ENCODE measurements at places on chromosomes 7 and 10.

DNA sequence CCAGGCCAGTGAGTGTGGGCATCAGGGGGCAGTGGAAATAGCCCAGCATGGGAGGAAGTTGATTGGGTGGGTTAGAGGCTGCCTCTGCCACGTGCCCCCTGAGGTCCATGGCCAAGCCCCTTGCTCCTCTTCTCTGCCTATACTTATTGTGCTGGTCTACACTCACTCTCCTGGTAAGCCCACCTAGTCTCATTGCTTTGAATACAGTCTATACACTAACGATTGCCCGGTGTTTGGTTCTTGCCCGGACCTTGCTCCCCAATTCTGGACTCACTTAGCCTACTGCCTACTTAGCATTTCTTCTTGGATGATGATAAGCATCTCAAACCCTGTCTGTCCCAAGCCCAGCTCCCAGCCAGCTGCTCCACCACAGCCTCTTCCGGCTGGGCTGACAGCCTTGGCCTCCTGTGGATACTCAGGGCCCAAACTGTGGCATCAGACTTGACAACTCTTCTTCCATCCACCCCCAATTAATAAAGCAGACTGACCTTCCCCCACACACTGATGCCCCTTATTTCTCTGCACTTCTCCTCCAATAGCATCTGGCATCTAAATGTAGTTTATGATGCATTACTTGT is 10.1 kb downstream of the LRRC18 start:
- no peak for DNase-seq

GRCh38 chr7:23533238-23533604 is 1.4 kb upstream of the TRA2A start:
- DNase-seq: no peak

GRCh38 chr10:106836933-106837663 is 327.4 kb downstream of the SORCS1 start:
- DNase-seq: no peak

DNA sequence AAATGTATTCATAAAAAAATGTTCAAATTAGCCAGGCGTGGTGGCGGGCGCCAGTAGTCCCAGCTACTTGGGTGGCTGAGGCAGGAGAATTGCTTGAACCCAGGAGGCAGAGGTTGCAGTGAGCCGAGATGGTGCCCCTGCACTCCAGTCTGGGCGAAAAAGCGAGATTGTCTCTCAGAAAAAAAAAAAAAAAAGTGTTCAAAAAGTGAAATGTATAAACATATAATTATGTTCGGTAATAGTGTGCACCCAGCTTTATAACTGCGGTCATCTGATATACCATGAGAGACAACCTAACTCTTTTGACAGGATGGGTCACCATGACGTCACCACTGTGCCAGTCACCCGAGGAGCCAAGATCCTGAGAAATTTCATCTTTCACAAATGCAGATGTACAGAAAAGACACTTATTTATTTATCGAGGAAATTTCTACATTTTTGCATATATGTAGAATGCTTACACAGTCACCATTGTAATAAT is 594 bp upstream of the RP9 start:
- no peak for DNase-seq

GRCh38 chr7:121017586-121017985 is 29.1 kb downstream of the CPED1 start:
- DNase-seq: no peak

GRCh38 chr10:4503076-4503475 is 322.9 kb upstream of the AKR1E2 start:
- no peak for DNase-seq

GRCh38 chr10:11236234-11236633 is 218.6 kb downstream of the CELF2 start:
- DNase-seq: no peak

- DNase-seq: no peak
Observed at GRCh38 chr7:117445206-117445605, 17.9 kb upstream of the ASZ1 start.

GRCh38 chr7:126940723-126941307 is 311.9 kb downstream of the GRM8 start:
- no peak for DNase-seq

GRCh38 chr7:8146106-8146787 is 115.7 kb downstream of the ICA1 start:
- no peak for DNase-seq

DNA sequence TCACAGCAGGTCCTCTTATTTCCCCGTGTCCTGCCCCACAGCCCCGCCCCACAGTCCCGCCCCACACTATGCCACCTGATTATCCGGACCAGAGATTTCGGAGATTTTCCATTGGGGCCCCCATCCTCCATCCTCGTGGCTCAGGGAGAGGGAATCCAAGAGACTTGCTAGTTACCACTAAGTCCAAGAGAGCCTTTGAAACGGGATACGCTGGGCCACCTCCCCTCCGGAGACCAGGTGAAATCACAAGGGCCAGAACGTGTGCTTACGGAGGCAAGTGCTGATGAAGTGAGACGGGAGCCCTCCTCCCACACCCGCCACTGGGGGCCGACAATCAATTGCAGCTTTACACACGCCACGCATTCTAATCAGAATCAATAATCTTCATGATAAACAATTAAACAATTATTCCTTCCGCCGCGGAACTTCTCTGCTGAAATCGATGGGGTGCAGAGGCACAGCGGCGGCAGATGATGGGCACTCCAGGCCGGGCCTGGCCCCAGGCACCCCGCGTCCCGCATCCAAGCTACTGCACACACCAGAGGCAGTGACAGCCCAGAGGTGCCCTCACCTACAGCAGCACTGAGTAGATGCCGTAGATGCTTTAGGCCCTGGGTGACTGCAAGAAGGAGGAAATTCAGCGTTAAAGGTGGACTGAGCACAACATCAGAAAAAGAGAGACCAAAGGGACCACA is 534.0 kb upstream of the FOXK1 start:
- DNase-seq: no peak

DNA sequence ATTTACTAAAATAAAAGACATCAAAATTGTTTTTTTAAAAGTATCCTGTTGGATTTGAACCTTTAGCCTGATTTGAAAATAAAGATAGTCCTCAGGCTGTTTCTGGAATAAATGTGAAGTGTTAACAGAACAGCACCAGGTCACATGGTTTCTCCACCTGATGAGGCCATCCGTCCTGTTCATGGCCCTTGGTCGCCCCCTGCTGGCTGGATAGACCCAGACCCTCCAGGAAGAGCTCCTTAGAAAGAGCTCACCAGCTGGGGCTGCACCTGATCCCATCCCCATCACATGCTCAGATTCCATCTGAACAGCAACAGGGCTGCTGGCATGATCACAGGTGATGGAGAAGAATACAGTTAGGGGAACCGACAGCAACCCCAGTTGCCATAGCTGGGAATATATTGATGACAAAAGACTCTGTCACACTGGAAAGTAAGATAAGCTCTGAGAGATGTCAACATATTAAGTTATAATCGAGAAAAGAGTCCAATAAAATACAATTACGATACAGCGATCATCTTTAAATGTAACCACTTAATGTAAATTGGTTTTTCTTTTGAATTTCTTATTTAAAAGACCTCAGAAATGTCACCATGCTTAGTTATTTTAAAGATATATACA is 4.8 kb downstream of the OR2A14 start:
- DNase-seq: peak; percentile 39

Measured in AG09319 (cell line).